ENCODE measurements at places on chromosomes 5 and 9. TPM values are rescaled to one million over a fixed set of nuclear protein-coding genes. Genes with fewer than 3 reads are reported as not detected.

The ARSI gene
- total RNA-seq: 2.4 TPM

The INSL6 gene
- not detected for total RNA-seq

The PCDHB7 gene
- total RNA-seq: 0.72 TPM

The C9orf153 gene
- 0.37 TPM for total RNA-seq

The AGGF1 gene
- total RNA-seq: 20.8 TPM

GRCh38 chr5:92500752-92501151, 1080.3 kb downstream of the NR2F1-AS1 start:
- H3K27me3 ChIP-seq: no peaks in the 10 kb centered on the region
- no peaks in the 10 kb centered on the region for H3K36me3 ChIP-seq
- DNase-seq: no peak
- H3K4me1 ChIP-seq: no peaks in the 10 kb centered on the region

DNA sequence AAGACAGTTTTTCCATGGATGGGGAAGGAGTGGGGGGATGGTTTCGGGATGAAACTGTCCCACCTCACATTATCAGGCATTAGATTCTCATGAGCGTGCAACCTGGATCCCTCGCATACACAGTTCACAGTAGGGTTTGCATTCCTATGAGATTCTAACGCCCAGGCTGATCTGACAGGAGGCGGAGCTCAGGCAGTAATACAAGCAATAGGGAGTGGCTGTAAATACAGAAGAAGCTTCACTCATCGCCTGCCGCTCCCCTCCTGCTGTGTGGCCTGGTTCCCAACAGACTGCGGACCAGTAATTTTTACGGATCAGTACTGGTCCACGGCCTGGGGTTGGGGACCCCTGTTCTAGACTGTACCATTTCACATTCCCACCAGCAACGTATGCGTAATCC, 68.3 kb upstream of the OTULINL start:
- no peak overlapping the region for H3K27ac ChIP-seq
- H3K36me3 ChIP-seq: peaks cover 3% of the 10 kb centered on the region
- H3K4me1 ChIP-seq: no peaks in the 10 kb centered on the region
- no peak overlapping the region for H3K4me3 ChIP-seq

DNA sequence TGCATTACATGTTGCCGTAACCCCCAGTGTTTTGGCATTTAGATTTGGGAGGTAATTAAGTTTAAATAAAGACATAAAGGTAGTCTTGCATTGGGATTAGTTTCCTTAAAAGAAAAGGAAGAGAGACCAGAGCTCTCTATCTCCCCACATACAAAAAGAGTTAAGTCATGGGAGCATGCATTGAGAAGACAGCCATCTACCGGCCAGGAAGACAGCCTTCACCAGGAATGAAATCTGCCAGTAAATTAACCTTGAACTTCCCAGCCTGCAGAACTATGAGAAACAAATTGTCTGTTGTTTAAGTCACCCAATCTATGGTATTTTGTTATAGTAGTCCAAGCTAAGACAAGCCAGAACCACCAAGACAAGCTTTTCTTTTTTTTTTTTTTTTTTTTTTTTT, 567.0 kb upstream of the CDH18 start:
- H3K4me3 ChIP-seq: no peak overlapping the region
- H3K27me3 ChIP-seq: no peaks in the 10 kb centered on the region
- DNase-seq: no peak
- H3K4me1 ChIP-seq: no peaks in the 10 kb centered on the region

GRCh38 chr9:129281506-129282145, 103.6 kb upstream of the IER5L start:
- peaks cover 3% of the 10 kb centered on the region for H3K4me1 ChIP-seq
- H3K27ac ChIP-seq: no peak overlapping the region
- peak; percentile 45 for DNase-seq
- H3K4me3 ChIP-seq: no peak overlapping the region
- H3K36me3 ChIP-seq: no peaks in the 10 kb centered on the region
- no peaks in the 10 kb centered on the region for H3K27me3 ChIP-seq

- H3K4me1 ChIP-seq: no peaks in the 10 kb centered on the region
- peaks cover 71% of the 10 kb centered on the region for H3K36me3 ChIP-seq
- H3K4me3 ChIP-seq: peak overlapping the region; percentile 63
- no peaks in the 10 kb centered on the region for H3K27me3 ChIP-seq
These were observed 3.9 kb downstream of the SETX start for GRCh38 chr9:132350861-132351315.

- DNase-seq: no peak
- peaks cover 10% of the 10 kb centered on the region for H3K36me3 ChIP-seq
- peaks cover 11% of the 10 kb centered on the region for H3K4me1 ChIP-seq
- no peak overlapping the region for H3K27ac ChIP-seq
- H3K4me3 ChIP-seq: no peak overlapping the region
These were observed 70.0 kb downstream of the SECISBP2 start for GRCh38 chr9:89388084-89388867.

- H3K27ac ChIP-seq: peak overlapping the region; percentile 36
- no peak overlapping the region for H3K4me3 ChIP-seq
- no peaks in the 10 kb centered on the region for H3K27me3 ChIP-seq
- DNase-seq: peak; percentile 95
These were observed 77.7 kb downstream of the RGS3 start for GRCh38 chr9:113541019-113541900.

DNA sequence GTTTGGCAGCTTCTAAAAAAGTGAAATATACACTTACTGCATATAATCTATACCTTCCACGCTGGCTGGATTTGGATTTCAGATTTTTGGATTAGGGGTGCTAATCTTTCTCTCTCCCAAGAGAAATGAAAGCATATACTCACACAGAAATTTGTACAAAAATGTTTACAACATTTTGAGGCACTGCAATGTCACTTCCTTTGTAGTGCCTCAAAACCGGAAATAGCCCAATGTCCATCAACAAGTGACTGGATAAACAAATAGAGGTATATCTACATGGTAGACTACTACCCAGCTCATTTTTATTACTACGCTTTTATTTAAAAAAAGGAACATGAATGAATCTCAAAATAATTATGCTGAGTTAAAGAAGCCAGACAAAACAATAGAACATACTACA, 74.0 kb upstream of the MIER3 start:
- no peak for DNase-seq
- no peaks in the 10 kb centered on the region for H3K36me3 ChIP-seq
- H3K27me3 ChIP-seq: peaks cover 22% of the 10 kb centered on the region
- H3K27ac ChIP-seq: no peak overlapping the region
- H3K4me1 ChIP-seq: no peaks in the 10 kb centered on the region

GRCh38 chr9:24625097-24625496, 79.4 kb upstream of the IZUMO3 start:
- no peaks in the 10 kb centered on the region for H3K4me1 ChIP-seq
- H3K36me3 ChIP-seq: no peaks in the 10 kb centered on the region
- no peaks in the 10 kb centered on the region for H3K27me3 ChIP-seq
- no peak overlapping the region for H3K27ac ChIP-seq
- H3K4me3 ChIP-seq: no peak overlapping the region
- no peak for DNase-seq

- no peak overlapping the region for H3K27ac ChIP-seq
- DNase-seq: peak; percentile 71
- H3K36me3 ChIP-seq: no peaks in the 10 kb centered on the region
- H3K27me3 ChIP-seq: no peaks in the 10 kb centered on the region
These were observed 27.1 kb upstream of the N4BP3 start for GRCh38 chr5:178086266-178086665.

DNA sequence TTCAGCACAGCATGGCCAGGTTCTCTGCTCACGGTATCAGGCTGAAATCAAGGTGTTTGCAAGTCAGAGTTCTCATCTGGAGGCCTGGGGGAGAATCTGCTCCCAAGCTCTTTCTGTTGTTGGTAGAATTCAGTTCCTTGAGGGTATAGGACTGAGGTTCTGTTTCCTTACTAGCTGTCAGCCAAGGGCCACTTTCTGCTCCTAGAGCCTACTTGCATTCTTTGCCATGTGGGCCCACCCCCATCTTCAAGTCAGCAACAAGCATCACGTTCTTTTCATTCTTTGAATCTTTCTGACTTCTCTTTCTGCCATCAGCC, 7.4 kb upstream of the CDC42SE2 start:
- H3K4me3 ChIP-seq: no peak overlapping the region
- DNase-seq: no peak
- no peaks in the 10 kb centered on the region for H3K27me3 ChIP-seq
- H3K36me3 ChIP-seq: no peaks in the 10 kb centered on the region
- no peaks in the 10 kb centered on the region for H3K4me1 ChIP-seq

- peak overlapping the region; percentile 91 for H3K27ac ChIP-seq
- DNase-seq: peak; percentile 72
- H3K4me3 ChIP-seq: no peak overlapping the region
- no peaks in the 10 kb centered on the region for H3K27me3 ChIP-seq
These were observed 232.8 kb upstream of the ZNF608 start for GRCh38 chr5:124979251-124979650.

GRCh38 chr5:155366096-155366495, 352.5 kb downstream of the KIF4B start:
- H3K4me1 ChIP-seq: no peaks in the 10 kb centered on the region
- no peaks in the 10 kb centered on the region for H3K36me3 ChIP-seq
- H3K27me3 ChIP-seq: no peaks in the 10 kb centered on the region
- DNase-seq: no peak

GRCh38 chr5:98349251-98349989, 424.0 kb upstream of the RGMB start:
- peaks cover 13% of the 10 kb centered on the region for H3K36me3 ChIP-seq
- H3K27ac ChIP-seq: no peak overlapping the region
- H3K4me3 ChIP-seq: peak overlapping the region; percentile 65
- H3K27me3 ChIP-seq: no peaks in the 10 kb centered on the region
- DNase-seq: peak; percentile 46

DNA sequence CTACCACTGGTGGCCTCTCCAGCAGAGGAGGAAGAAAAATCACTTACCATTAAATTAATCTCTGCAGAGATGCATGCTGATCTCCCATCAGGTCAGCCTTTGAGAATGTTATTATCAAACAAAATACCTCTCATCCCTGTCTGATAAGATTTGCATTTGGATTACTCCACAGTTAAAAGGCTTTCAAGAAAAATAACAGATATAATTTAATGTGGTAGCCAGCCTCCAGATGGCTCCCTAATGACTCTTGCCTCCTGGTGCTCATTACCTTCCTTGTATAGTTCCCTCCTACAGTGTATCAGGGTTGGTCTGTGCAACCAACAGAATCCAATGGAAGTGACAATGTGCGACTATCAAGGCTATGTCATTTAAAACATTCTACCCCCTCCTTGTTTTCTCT, 63.6 kb upstream of the TNPO1 start:
- no peaks in the 10 kb centered on the region for H3K27me3 ChIP-seq
- no peak for DNase-seq
- no peak overlapping the region for H3K27ac ChIP-seq
- no peak overlapping the region for H3K4me3 ChIP-seq
- no peaks in the 10 kb centered on the region for H3K36me3 ChIP-seq

DNA sequence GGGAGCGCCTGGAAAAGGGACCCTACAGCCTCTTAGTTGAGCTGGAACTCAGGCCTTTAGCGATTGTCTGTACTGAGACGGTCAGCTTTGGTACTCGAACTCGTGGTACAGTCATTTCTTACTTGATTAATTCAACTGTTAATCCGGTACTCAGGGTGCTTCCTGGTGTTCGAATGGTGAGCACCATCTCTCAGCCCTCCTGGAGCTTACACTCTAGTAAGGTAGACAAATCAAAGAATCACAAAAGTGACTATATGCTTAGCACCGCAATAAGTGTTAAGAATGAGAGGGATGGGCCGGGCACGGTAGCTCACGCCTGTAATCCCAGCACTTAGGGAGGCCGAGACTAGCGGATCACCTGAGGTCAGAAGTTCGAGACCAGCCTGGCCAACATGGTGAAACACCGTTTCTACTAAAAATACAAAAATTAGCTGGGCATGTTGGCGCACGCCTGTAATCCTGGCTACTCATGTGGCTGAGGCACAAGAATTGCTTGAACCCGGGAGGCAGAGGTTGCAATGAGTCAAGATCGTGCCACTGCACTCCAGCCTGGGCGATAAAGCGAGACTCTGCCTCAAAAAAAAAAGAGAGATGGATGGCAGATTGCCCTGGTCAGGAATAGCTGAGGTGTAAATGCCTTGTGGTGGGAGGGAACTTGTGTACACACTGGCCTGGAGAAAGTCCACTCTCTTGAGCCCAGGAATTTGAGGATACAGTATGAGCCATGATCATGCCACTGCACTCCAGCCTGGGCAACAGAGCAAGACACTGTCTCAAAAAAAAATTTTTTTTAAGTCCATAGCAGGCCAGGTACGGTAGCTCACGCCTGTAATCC, 981 bp downstream of the TCOF1 start:
- peaks cover 5% of the 10 kb centered on the region for H3K27me3 ChIP-seq
- H3K4me3 ChIP-seq: peak overlapping the region; percentile 93
- peaks cover 2% of the 10 kb centered on the region for H3K4me1 ChIP-seq
- DNase-seq: no peak

DNA sequence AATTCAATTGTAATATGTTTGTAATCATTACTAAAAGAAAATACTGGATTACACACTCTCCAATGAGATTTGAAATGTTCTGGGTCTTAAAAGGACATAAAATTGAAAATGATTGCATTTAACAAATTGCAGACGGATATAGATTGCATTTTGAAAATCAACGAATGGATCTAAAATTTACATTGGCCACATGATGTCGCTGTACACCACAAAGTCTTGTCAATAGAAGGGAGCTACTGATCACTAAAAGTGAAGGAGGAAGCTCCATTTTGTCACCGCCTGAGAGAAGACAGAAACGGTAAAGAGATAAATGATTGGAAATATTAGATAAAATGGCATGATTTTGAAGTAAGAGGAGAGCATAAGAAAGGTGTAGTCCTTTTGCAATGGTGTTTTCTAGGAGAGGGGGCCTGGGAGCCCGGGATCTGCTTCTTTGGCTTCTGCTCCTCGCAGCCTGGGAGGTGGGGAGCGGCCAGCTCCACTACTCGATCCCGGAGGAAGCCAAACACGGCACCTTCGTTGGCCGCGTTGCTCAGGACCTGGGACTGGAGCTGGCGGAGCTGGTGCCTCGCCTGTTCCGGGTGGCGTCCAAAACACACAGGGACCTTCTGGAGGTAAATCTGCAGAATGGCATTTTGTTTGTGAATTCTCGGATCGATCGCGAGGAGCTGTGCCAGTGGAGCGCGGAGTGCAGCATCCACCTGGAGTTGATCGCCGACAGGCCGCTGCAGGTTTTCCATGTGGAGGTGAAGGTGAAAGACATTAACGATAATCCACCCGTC, at the start of gene PCDHA1:
TSS of gene PCDHA1 (plus strand) at position 236 of the 782 bp plus-strand sequence.
- H3K36me3 ChIP-seq: no peaks in the 10 kb centered on the region
- H3K27ac ChIP-seq: no peak within 1 kb of the TSS
- no peaks in the 10 kb centered on the region for H3K4me1 ChIP-seq

GRCh38 chr5:144318460-144318859, 147.8 kb downstream of the KCTD16 start:
- DNase-seq: peak; percentile 60
- H3K4me1 ChIP-seq: no peaks in the 10 kb centered on the region
- H3K27me3 ChIP-seq: no peaks in the 10 kb centered on the region

- H3K4me3 ChIP-seq: no peak overlapping the region
- no peak overlapping the region for H3K27ac ChIP-seq
- H3K27me3 ChIP-seq: no peaks in the 10 kb centered on the region
These were observed 72.6 kb downstream of the TENT4A start for GRCh38 chr5:6785861-6786180.

DNA sequence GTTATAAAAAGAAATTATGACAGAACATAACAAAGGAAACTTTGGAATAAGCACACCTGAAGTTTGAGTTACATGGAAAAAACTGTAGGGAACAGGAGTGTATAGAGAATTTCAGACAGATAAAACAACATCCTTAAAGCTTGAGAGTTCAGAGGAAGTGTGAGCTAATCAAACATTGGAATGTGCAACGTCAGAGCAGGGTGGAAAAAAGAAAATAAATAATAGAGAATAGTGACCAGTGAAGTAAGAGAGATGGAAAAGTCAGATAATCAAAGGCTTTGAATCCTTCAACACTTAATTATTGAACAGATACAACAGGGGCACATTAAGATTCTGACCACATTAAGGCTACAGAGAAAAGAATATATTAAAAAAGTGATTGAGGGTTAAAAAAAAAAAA, 128.5 kb upstream of the CDH10 start:
- DNase-seq: no peak
- H3K4me3 ChIP-seq: no peak overlapping the region
